T1000 (cell line): ENCODE measurements at places on chromosomes 6 and 20.

DNA sequence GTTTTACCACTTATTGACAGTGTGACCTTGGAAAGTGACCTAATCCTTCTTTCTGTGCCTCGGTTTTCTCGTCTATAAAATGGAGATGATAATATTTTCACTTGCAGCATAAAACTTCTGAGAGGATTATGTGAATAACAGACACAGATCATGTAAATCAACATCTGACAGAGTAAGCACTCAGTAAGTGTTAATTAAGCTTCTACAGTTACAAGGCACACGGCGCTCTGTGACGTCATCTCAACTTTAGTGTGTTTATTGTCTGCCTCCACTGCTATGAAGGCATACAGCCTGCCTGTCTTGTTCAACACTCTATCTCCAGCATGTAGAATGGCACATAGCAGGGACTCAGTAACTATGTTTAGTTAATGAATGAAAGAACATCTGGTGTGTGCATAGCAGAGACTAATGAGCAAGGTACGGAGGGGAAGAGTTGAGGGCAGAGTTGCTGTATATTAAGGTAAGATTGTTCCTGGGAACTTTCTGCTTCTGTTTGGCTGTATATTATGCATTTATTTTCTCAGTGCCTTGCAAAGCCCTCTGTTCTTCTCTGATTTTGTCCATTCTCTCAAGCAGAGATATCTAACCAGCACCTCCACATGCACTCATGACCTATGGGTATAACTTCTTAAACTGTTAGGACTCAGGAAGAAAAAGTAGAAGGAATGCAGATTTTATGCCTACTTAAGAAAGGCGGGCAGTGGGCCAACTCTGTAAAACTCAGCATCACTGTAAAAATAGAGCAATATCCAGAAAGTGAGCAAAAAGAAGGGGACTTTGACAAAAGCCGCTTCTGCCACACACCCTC is 66.4 kb upstream of the STMND1 start:
- DNase-seq: no peak

DNA sequence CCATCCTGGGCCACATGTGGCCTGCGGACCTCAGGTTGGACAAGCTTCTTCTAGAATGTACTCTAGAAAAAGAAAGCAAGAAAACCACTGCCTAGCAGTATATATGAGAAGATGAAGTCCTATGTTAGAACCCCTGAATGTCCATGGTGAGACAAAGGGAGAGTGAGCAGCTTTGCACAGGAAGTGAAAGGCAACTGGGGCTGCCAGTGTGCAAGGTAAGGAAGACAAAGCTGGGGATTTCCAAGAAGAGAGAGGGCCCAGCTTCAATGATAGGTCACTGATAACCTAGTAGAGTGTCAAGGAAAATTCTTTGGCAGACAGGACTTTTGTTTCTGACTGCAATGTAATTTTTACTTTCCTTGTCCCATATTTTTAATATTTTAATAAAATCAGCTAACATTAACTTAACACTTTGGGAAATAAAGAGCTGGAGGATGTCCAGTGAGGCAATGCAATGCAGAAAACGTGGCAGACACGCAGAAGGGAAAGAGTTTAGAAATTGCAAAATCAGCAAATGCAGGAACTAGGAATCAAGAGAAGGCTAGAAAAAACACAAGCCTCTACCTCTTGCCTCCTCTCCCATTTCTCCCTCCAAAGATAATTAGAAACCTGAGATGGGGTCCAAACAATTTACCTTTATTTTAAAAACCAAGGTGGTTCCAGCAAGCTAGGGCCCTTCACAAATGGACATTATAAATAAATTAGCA is 47.4 kb downstream of the CYP39A1 start:
- no peak for DNase-seq

GRCh38 chr20:6780433-6781190 is 13.1 kb downstream of the BMP2 start:
- DNase-seq: no peak

DNA sequence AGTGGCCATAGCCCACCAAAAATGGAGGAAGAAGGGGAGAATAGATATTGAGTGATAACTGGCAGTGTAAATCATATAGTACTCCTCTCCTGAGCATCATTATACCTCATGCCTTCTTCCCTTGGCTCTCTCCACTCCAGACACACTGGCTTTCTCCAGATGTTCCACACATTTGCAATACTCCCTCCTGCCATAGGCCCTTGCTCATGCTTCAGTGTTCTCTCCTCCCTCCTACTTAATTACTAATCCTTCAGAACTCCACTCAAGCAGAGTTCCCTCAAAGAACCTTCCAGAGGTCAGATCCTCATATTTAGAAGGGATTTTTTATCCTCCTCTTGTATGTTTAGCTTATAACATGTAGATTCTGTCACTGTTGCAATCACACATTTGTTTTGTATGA is 279.5 kb upstream of the SUPT3H start:
- DNase-seq: no peak

- no peak for DNase-seq
These were observed 126.9 kb downstream of the SOBP start for GRCh38 chr6:107616775-107617174.

DNA sequence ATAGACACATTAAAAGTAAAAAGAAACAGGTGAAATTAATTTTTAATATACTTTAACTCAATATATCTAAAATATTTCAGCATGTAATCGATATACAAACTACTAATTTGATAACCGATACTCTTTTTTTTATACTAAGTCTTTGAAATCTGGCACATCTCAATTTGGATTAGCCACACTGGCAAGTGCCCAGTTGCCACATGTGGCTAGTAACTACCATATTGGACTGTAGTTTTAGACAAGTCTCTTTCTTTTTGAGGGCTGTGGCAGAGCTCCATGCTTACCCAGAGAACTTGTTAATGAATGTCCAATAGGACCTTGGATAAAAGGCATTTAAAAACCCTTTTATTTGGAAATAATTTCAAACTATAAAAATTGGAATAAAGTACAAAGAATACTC is 17.8 kb downstream of the TULP4 start:
- DNase-seq: no peak

DNA sequence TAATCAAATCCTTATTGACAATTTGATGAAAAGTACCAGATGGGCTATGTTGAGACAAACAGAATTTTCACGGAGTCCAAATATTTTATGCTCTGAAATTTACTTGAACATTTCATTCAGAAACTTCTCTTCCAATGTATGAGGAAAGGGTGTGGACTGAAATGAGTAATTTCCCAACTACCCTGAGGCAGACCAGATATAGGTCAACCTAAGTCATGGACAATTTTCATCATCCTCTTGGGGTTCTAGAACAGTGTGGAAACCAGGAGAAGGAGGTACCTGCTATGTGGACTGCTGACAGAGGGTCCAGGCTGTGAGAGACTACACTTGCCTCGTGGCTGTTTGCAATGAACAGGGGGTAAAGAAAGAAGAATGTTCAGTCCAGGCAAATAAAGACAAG is 323.0 kb downstream of the ESR1 start:
- DNase-seq: no peak

- no peak for DNase-seq
These were observed 29.4 kb downstream of the LAMA5 start for GRCh38 chr20:62337558-62338293.

- DNase-seq: peak; percentile 35
These were observed 445 bp downstream of the RAB32 start for GRCh38 chr6:146543940-146544615.

DNA sequence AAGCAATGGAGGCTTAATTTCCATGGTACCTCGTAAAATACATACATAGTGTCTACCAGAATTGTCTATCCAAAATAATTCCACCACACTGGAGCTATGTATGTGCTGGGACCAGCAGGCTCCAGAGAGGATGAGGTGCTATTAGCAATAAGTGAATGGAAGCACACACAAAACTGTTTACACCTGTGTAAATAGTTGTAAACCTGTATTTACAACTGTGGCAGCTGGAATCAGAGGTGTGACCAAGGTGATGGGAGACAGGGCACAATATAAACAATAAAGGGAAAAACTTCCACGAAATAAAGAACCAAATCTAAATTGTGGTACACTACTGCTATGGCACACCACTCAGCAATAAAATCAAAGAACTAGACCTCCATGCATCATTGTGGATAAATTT is 14.4 kb downstream of the RARS2 start:
- no peak for DNase-seq

GRCh38 chr6:6676910-6677441 is 88.5 kb downstream of the LY86 start:
- peak; percentile 45 for DNase-seq

GRCh38 chr6:77450924-77451323 is 12.4 kb downstream of the HTR1B start:
- no peak for DNase-seq

GRCh38 chr20:10006447-10007090 is 28.2 kb upstream of the ANKEF1 start:
- no peak for DNase-seq

- no peak for DNase-seq
These were observed 15.6 kb upstream of the MYCT1 start for GRCh38 chr6:152682141-152682540.

GRCh38 chr6:26457806-26458688 is at the start of gene BTN2A1:
Gene BTN2A1, plus strand, starts transcription at chr6:26457955. Its CDS starts 682 bp downstream, at chr6:26458637.
- peak; percentile 63 for DNase-seq

DNA sequence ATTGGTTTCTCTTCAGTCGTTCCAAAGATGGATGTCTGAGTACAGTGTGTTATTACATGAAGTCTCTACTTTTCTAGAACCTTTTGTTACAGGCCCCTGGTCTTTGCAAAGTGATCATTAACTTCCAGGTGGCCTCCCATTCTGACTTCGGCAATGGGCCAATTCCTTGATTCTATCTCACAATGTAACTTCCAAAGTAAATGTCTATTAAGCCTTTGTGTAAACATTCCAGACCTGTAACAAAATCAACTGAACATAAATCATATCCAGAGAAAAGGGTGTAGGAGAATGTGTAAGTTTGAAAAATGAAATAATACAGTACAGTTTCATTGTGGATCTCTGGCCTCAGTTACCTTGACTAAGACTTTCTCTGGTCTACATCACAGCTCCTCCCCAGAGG is 187.8 kb upstream of the JAG1 start:
- DNase-seq: no peak

DNA sequence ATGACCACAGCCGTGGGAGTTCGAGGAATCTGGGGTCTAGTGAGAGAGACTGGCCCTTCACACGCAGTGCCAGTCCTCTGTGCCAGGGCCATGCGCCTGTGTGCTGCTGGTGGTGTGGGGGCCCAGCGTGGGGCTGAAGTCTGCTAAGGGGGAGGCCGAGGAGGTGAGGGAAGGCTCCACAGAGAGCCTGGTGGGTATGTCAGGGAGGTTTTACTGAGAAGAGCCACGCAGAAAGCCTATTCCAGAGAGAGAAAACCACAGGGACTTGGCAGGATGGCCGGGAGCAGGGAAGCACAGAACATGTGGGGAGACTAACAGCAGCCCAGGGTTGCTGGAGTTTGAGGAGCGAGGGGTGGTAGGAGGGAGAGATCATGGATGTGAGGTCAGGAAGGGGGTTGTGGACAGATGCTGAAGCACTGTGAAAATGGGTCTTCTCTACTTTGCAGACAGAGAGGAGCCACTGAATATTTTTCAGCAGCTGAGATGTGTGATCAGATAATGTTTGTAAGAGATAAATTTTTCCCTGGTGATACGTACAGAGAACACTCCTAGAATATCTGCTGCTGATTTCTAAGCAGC is 35.3 kb downstream of the DUSP22 start:
- no peak for DNase-seq

GRCh38 chr6:16872543-16873235 is 111.4 kb upstream of the ATXN1 start:
- no peak for DNase-seq

- DNase-seq: no peak
These were observed 16.3 kb upstream of the SRC start for GRCh38 chr20:37329481-37330165.

DNA sequence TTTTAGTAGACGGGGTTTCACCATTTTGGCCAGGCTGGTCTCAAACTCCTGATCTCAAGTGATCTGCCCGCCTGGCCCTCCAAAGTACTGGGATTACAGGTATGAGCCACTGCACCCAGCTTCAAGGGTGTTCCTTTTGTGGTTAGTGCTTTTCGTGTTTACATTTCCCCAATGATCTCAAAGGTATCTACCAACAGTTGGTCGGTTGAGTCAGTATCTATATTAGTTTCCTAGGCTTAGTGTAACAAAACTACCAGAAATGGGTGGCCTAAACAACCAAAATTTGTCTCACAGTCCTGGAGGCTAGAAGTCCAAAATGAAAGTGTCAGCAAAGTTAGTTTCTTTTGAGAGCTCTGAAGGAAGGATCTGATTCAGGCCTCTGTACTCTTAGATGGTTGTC is 30.1 kb downstream of the CASP8AP2 start:
- DNase-seq: no peak

DNA sequence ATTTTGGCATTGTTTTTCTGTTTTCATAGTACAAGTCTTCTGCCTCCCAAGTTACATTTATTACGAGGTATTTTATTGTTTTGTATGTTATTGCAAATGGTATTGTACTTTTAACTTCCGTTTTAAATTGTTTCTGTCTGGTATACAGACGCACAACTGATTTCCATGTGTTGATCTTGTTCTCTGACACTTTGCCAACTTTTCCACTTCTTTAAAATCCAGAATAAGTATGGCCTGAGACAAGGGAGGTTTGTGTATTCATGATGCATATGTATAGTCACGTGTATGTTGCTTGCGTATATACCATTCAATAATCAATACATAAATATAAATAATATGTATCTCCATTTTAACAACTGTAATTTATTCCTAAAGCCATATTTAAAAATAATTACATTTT is 41.2 kb downstream of the THBS2 start:
- no peak for DNase-seq

DNA sequence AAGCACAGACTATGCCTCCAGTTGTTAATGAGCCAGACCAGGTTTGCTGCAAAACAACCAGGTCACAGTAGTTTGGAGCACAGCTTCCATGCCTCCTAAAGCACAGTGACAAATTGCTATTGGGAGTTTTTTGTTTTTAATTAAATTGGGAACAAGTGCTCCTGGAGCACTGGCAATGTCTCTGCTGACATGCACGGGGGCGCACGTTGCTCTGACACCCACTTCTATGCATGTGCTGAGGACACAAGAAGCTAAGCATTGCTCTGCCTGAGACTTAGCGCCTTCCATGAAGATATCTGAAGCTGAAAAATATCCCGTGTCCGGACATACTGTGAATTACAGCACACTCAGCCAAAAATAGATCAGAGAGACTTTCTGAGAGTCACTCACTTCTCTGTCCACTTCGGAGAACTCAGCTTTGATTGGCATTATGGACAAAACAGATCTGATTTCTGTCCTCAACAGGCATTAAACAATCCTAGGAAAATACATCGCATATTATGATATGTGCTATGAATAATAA is 18.6 kb upstream of the GGTLC1 start:
- no peak for DNase-seq

GRCh38 chr6:22965889-22966288 is 396.5 kb downstream of the HDGFL1 start:
- DNase-seq: no peak

GRCh38 chr6:46949632-46950280 is 28.0 kb upstream of the ADGRF5 start:
- DNase-seq: no peak

GRCh38 chr6:134706153-134706552 is 243.7 kb downstream of the ALDH8A1 start:
- DNase-seq: no peak

- no peak for DNase-seq
These were observed 45.6 kb upstream of the TNFAIP3 start for GRCh38 chr6:137821491-137821890.
